Activated CD4-positive, alpha-beta T cell treated with anti-CD3 and anti-CD28 coated beads for 36 hours (primary cell): ENCODE measurements at places on chromosomes 12 and 14. TPM values are rescaled to one million over a fixed set of nuclear protein-coding genes. Genes with fewer than 3 reads are reported as not detected.

DNA sequence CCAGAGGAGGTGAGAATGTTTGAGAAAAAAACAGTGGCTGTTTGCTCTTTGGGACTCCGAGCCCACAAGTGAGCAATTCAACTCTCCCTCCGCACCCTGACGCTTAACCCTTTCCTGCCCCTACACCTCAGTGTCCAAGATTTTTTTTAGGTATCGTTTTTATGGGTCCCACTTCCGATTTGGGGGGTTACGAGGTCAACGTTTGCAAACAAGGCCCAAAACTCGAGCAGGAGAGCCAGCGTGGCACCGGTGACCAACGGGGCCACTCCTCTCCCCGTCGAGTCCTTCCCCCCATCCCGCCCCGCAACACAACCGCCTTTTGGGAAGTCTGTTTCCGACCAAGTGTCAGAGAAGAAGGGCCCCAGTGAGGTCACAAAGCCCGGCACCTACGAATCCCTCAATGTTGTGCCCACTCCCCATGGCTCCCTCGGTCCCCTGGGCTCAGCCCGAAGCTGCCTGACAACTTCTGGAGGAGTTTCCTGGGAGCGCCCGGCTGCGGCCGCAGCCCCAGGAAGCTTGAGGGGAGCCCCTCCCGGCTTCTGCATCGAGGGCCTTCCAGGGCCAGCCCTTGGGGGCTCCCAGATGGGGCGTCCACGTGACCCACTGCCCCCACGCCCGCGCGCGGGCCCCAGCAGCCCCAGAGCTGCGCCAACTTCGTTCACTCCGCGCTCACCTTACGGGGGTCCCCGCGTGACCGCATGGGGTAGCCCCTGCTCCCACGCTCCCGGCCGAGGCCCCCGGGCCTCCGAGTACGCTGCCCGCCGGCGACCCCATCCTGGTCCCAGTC is 1.2 kb downstream of the CDK2AP1 start:
- H3K36me3 ChIP-seq = no peaks in the 10 kb centered on the region
- peaks cover 23% of the 10 kb centered on the region for H3K4me1 ChIP-seq
- H3K27ac ChIP-seq = peak overlapping the region; percentile 88
- peak overlapping the region; percentile 86 for H3K4me3 ChIP-seq
- H3K27me3 ChIP-seq = no peaks in the 10 kb centered on the region

DNA sequence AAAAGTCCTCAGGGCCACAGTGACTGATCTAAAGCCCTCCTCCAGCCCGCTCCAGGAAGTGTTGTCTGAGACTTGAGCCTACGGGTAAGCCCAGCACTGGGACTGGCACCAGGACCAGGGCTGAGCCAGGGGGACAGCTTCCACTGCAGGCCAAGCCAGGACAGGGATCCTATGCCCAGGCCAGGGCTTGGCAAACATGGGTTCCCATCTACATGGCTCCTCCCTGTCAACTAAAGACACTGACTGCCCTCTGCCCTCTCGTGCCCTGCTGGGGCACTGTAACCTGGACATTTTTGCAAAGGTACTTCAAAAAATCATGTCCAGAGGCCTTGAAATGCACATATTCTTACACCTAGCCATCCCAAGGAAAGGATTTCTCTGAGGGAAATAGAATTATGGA is 88.0 kb downstream of the VWF start:
- H3K36me3 ChIP-seq = no peaks in the 10 kb centered on the region
- no peak overlapping the region for H3K4me3 ChIP-seq
- DNase-seq = no peak
- no peak overlapping the region for H3K27ac ChIP-seq

DNA sequence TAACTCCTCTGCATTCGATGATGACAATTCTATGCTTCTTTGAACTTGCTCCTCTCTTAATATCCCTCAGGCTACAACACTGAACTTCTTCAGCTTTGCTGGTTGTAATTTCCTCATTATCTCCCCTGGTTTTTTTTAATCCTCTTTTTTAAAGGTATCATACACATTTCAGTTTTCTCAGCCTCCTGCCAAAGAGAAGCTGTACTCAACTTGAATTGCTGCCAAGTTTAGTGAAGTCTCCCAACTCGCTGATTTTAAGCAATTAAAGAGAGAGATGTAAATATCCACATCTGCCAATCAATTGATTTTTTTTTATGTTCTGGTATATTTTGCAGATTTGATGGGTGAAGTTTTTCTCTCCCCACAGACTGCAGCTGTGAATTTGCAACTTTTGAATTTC is 817.8 kb downstream of the GALC start:
- H3K4me3 ChIP-seq = no peak overlapping the region
- H3K27ac ChIP-seq = no peak overlapping the region
- no peaks in the 10 kb centered on the region for H3K36me3 ChIP-seq
- no peak for DNase-seq

- DNase-seq = no peak
- no peaks in the 10 kb centered on the region for H3K4me1 ChIP-seq
- no peak overlapping the region for H3K27ac ChIP-seq
- no peak overlapping the region for H3K4me3 ChIP-seq
- no peaks in the 10 kb centered on the region for H3K27me3 ChIP-seq
- H3K36me3 ChIP-seq = no peaks in the 10 kb centered on the region
Measured at GRCh38 chr14:27186048-27186447, 588.2 kb upstream of the NOVA1 start.

DNA sequence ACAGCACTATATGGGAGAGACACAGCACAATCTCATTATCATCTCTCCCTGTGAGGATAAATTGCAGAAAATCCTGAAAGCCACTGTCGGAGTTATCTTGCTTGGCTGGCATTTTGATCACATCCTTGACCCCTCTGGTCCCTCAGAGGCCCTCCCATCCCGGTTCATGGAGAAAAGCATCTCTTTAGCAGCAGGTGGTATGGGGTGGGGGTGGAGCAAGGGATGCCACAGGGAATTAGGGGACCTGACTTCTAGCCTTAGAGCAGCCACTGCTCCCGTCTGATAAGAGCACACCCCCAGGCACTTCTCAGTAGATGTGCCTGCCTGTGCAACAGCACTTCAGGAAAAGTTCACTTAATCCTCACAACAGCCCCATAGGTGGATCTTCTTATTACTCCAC is 38.6 kb downstream of the GRIN2B start:
- peaks cover 23% of the 10 kb centered on the region for H3K27me3 ChIP-seq
- DNase-seq = no peak
- no peaks in the 10 kb centered on the region for H3K36me3 ChIP-seq
- H3K4me1 ChIP-seq = no peaks in the 10 kb centered on the region

DNA sequence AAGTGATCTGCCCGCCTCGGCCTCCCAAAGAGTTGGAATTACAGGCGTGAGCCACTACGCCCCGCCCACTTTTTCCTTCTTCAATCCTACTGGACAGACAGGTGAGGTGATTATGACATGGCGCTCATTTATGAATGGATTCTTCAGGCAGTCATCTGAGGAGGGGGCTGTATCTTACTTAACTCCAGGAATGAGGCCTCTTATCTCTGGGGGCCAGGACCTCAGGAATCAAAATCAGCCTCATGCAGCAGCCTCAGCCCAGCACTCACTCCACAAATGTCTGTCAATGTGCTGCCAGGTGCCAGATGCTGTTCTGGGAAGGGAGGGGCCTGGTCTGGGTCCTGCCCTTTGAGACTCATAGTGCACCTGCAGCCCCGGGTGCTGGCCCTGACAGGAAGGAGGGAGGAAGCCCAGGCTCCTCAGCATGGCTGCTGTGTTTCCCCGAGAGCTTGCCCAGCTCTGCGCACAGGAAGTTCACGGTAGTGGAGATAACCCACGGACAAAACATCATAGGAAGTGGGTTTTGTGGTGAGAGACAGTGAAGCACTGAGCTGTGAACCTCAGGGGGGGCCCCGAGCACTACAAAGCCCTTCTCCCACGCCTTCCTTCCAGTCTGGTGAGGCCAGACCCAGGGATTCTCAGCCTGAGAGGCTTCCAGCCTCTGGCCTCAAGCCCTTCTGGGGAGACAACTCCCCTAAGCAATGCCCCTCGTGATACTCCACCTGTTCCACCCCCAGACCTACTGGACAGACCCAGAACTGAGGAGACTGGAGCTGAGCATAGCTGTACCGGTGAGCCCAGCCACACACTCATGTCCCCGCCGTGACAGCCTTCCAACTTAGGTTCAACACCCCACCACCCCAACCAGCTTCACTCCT is 22.3 kb downstream of the GALNT6 start:
- DNase-seq = peak; percentile 94
- peaks cover 24% of the 10 kb centered on the region for H3K36me3 ChIP-seq
- H3K27ac ChIP-seq = peak overlapping the region; percentile 77
- no peaks in the 10 kb centered on the region for H3K27me3 ChIP-seq

DNA sequence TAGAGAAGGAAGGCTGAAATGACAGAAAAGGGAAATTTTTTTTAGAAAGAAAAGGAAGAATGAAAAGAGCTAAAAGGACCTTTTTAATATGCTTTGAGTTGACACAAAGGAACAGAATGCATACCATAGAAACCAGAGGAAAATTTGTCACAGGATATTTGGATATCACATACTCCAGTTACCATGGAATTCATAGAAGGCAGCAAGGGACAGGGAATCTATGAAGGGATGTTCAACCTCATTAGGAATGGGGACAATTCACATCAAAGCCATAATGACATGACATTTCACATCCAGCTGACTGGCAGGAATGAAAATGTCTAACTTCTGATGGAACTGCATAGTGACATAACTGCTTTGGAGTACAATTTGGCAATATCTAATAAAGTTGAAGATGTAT is 469.4 kb downstream of the CCER1 start:
- no peaks in the 10 kb centered on the region for H3K4me1 ChIP-seq
- H3K27ac ChIP-seq = no peak overlapping the region
- H3K36me3 ChIP-seq = no peaks in the 10 kb centered on the region
- peaks cover 3% of the 10 kb centered on the region for H3K27me3 ChIP-seq
- no peak for DNase-seq
- H3K4me3 ChIP-seq = no peak overlapping the region

GRCh38 chr14:35576260-35576659 is 42.3 kb downstream of the INSM2 start:
- DNase-seq = no peak
- H3K27ac ChIP-seq = no peak overlapping the region
- no peaks in the 10 kb centered on the region for H3K4me1 ChIP-seq
- H3K4me3 ChIP-seq = no peak overlapping the region
- no peaks in the 10 kb centered on the region for H3K27me3 ChIP-seq

DNA sequence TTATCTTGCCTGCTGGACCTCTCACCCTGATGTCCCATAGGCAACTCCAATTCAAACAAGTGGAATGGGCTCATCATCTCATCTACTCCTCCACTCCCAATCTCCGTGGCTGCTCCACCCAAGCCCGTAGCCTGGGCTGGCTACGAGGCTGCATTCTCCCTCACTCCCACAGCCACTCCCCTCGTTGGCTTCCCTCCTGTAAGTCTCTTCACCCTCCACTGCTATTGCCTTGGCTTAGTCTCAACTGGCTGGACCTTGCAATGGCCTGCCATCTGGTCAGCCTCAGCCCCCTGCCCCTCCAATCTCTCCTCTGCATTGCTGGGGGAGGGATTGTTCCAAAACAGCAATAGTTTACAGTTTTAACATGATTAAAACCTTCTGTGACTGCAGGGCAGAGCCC is 44.4 kb upstream of the PELI2 start:
- no peaks in the 10 kb centered on the region for H3K4me1 ChIP-seq
- H3K4me3 ChIP-seq = no peak overlapping the region
- H3K27ac ChIP-seq = no peak overlapping the region
- H3K27me3 ChIP-seq = peaks cover 12% of the 10 kb centered on the region

GRCh38 chr12:127144770-127145169 is 1122.2 kb upstream of the TMEM132C start:
- DNase-seq = no peak
- H3K27ac ChIP-seq = no peak overlapping the region
- H3K4me3 ChIP-seq = no peak overlapping the region
- H3K4me1 ChIP-seq = peaks cover 5% of the 10 kb centered on the region
- no peaks in the 10 kb centered on the region for H3K36me3 ChIP-seq
- no peaks in the 10 kb centered on the region for H3K27me3 ChIP-seq

DNA sequence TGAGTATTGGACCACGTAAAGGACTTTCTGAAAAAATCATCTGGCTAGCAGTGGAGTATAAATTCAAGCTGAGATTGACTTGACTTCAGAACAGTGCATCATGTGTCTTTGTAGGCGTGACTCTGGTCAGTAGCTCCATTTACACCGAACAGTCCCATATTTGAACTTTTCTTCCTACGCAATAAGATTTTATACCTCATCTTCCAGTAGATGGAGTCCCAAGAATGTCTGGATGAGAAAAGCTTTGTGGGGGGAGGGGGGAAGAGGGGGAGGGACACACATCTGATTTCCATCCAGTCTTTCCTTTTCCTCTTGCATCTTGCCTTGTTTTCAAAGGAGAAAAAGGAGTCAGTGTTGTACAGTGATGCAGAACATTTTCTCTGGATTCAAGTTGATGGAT is 241.0 kb downstream of the EMP1 start:
- H3K4me3 ChIP-seq = no peak overlapping the region
- no peak overlapping the region for H3K27ac ChIP-seq
- peaks cover 3% of the 10 kb centered on the region for H3K27me3 ChIP-seq
- H3K36me3 ChIP-seq = no peaks in the 10 kb centered on the region

- H3K4me1 ChIP-seq = peaks cover 68% of the 10 kb centered on the region
- peaks cover 41% of the 10 kb centered on the region for H3K36me3 ChIP-seq
- H3K27ac ChIP-seq = peak within 1 kb of the TSS; percentile 99
- no peaks in the 10 kb centered on the region for H3K27me3 ChIP-seq
- DNase-seq = peak; percentile 90
Measured at GRCh38 chr12:47819896-47820630, at the start of gene HDAC7. TSS of gene HDAC7 (minus strand) at chr12:47819903. CDS start at chr12:47819785, 118 bp downstream.

DNA sequence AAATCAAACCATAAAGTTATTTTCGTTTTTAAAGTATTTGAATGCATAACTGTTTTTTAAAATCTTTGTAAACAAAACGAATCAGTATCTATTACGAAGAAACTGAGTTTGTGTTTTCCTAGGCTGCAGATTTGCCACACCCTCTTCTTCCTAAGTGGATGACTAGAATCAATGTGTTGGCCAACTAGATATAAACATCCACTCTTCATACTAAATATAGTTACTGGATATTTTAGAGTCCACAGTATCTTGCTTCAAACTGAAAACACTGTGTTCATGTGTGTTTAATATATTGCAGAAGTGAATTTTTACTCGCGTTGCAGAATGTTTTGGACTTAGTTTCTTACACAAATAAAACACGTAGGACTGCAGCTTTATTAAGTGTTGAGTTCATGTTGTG is 63.2 kb downstream of the KLHL28 start:
- H3K36me3 ChIP-seq = peaks cover 1% of the 10 kb centered on the region
- H3K27ac ChIP-seq = peak overlapping the region; percentile 62
- peak overlapping the region; percentile 82 for H3K4me3 ChIP-seq
- no peaks in the 10 kb centered on the region for H3K27me3 ChIP-seq
- H3K4me1 ChIP-seq = peaks cover 13% of the 10 kb centered on the region

GRCh38 chr14:66111891-66112290 is 374.3 kb upstream of the CCDC196 start:
- H3K27me3 ChIP-seq = peaks cover 2% of the 10 kb centered on the region
- no peaks in the 10 kb centered on the region for H3K4me1 ChIP-seq
- DNase-seq = no peak
- no peak overlapping the region for H3K27ac ChIP-seq
- H3K4me3 ChIP-seq = no peak overlapping the region
- H3K36me3 ChIP-seq = no peaks in the 10 kb centered on the region

- H3K4me1 ChIP-seq = peaks cover 87% of the 10 kb centered on the region
- no peak for DNase-seq
- peak overlapping the region; percentile 94 for H3K4me3 ChIP-seq
- peaks cover 69% of the 10 kb centered on the region for H3K36me3 ChIP-seq
Measured at GRCh38 chr12:47811581-47812484, 7.9 kb downstream of the HDAC7 start.

GRCh38 chr14:104932676-104933631 is 8.3 kb downstream of the PLD4 start:
- peaks cover 8% of the 10 kb centered on the region for H3K27me3 ChIP-seq
- no peak overlapping the region for H3K27ac ChIP-seq
- peak; percentile 93 for DNase-seq
- H3K4me1 ChIP-seq = no peaks in the 10 kb centered on the region
- no peaks in the 10 kb centered on the region for H3K36me3 ChIP-seq

MYBPC1 gene
- not detected for total RNA-seq

KHNYN gene
- 50.6 TPM for total RNA-seq

B4GALNT3 gene
- total RNA-seq = 3.3 TPM

C12orf50 gene
- total RNA-seq = 0.11 TPM

TMTC2 gene
- total RNA-seq = 2.5 TPM

SLCO1B1 gene
- total RNA-seq = not detected

MDGA2 gene
- total RNA-seq = not detected
